Activated CD4-positive, alpha-beta T cell treated with anti-CD3 and anti-CD28 coated beads for 48 hours (primary cell): ENCODE measurements at places on chromosomes 11 and 22.

DNA sequence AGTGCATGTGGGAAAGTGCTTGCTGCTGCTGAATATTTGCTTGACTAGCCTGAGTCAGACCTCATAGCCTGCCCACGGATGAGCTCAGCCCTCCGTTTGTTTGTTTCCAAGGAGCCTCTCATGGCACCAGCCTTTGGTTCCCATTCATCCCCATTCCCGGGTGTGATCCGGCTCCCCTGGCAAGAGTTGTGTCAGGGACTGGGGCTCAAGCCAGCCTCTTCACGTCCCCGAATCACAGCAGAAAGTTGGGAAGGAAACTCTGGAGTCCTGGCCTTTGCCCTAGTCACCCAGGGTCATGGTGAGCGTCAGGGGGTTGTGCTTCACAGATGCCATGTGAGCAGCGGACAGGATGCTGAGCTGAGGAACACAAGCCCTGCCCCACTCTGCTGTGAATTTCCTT lies 13.8 kb downstream of the SEC14L3 start:
- no peak for DNase-seq

GRCh38 chr22:36411589-36412258 lies 24.0 kb upstream of the MYH9 start:
- DNase-seq: peak; percentile 77

- DNase-seq: no peak
Measured at GRCh38 chr22:23530106-23530505, 50.0 kb downstream of the IGLL1 start.

DNA sequence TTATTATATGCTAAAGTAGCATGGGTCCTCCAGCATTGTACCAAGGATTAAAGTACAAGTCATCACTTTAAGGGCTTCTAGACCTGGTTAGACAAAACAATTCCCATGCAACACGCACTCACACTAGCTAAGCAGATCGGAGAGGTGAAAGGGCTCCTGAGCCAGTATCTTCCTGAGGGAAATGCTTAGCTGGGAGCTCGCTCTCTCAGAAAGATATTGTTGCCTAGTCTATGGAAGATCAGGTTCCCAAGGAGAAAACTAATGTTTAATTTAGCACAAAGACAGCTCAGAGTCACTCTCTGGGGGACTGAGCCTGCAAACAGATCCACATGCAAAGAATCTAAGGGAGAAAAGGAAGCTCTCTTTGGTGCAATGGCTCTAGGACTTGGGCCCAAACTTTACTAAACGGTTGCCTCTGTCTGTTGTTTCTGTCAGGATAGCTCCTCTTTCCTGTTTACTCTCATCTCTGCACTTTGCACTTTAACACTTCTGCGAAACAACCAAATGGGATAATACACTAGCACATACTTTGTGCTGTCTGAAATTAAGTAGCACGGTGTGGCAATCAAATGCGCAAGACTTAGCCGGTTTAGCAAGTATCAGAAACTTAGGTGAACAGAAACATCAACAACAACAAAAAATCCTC lies 10.7 kb downstream of the MAML2 start:
- DNase-seq: no peak

DNA sequence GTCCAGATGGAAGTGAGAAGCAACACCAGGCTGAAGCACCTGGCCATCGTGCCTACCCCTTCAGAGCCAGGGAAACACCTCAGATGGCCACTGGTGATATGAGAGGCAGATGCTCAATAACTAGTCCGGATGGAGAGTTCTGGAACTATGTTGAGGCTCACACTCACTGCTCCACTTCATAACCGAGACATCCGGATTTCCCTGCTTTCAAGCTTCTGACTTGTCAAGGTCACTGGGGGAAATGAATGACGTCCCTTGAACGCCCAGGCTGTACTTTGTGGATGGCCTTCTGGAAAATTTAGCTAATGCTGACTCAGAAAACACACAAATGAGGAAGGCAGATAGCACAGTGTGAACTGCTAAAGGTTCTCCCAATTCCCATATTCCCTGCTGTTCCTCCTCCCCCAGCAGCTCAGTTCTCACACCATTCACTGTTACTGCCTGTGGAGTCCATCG lies at the start of gene LYVE1:
Gene LYVE1 (minus strand): TSS at position 180 of the 456 bp plus-strand sequence. CDS start 133 bp downstream, at position 47.
- DNase-seq: no peak

DNA sequence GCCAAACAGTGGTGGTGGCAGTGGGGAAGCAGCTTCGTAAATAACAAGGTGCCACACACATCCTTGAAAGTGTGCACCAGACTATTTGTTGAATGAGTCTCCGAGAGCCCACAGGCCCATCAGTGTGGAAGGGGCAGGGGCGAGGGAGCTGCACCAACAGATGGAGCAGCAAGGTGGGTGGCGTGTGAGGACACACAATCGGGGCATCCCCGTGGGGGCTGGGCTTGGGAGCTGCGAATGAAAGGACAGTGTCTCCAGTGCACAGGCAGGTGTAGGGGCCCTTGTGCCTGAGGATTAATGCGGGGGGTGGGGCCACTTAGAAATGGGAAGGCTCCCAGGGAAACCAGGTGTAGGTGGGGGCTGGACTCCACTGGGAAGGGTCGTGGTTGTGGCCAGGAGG lies 2.8 kb downstream of the NRXN2 start:
- DNase-seq: no peak
